ENCODE measurements at places on chromosomes 4 and X.

- no peak for DNase-seq
Measured at GRCh38 chr4:27911047-27911446, 1050.4 kb downstream of the STIM2 start.

GRCh38 chrX:118345045-118345463 lies 852 bp upstream of the WDR44 start:
- DNase-seq: no peak

- no peak for DNase-seq
Measured at GRCh38 chr4:94507708-94508107, 56.0 kb downstream of the PDLIM5 start.

- DNase-seq: no peak
Measured at GRCh38 chr4:40811956-40812355, 62.2 kb downstream of the NSUN7 start.

DNA sequence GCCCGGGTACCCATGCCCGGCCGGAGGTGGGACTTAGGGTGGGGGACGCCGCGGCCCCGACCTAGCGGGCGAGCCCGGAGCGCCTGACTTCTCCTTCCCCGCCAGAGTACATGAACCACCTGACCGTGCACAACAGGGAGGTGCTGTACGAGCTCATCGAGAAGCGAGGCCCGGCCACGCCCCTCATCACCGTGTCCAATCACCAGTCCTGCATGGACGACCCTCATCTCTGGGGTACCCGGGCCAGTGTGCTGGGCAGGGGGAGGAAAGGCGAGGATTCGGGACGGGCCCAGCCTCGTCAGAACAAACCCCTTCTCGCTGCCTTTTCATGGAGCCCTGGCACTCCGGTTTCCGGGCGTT lies 622 bp downstream of the TAFAZZIN start:
- no peak for DNase-seq

- no peak for DNase-seq
Measured at GRCh38 chr4:139806929-139807328, 141.3 kb downstream of the MGST2 start.

GRCh38 chrX:55074851-55075467 lies at the start of gene PAGE2B:
Gene PAGE2B (plus strand): TSS chrX:55075030. CDS start chrX:55076042, 1,012 bp downstream.
- DNase-seq: no peak

- no peak for DNase-seq
Measured at GRCh38 chrX:43175434-43175833, 397.5 kb upstream of the PPP1R2C start.

DNA sequence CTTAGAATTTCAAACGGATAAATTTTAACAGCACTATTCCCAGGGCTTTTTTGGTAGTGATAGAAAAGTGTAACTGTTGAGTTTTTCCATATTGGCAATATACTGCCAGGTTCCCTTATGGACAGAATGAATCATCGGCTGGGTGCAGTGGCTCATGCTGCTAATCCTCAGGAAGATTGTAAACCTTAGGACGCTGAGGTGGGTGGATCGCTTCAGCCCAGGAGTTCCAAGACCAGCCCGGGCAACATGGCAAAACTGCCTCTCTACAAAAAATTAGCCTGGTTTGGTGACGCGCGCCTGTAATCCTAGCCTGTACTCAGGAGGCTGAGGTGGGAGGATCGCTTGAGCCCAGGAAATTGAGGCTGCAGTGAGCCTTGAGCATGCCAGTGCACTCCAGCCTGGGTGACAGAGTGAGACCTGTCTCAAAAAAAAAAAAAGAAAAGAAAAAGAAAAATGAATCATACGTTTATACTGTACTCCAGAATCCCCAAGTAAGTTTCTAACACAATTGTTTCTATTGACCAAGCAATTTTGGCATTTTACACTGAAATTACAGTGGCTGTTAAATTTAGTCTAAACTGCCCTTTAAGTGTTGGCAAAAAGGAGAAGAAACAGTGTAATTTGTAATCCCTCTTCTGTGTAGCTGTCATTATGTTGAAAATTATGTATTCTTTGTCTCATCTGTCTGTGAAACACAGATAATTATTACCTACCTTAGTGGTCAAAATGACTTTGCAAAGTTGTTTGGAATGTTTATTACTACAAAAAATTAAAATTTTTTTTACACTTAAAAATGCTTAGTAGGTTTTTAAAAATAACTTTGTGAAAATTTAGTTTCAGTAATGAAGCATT lies 1.8 kb downstream of the SLC30A9 start:
- DNase-seq: no peak

GRCh38 chrX:38515291-38515690 lies 46.1 kb upstream of the TSPAN7 start:
- no peak for DNase-seq

GRCh38 chrX:82589410-82589809 lies 918.7 kb upstream of the POU3F4 start:
- DNase-seq: no peak

- no peak for DNase-seq
Measured at GRCh38 chrX:120305531-120306141, 5.6 kb downstream of the TMEM255A start.

DNA sequence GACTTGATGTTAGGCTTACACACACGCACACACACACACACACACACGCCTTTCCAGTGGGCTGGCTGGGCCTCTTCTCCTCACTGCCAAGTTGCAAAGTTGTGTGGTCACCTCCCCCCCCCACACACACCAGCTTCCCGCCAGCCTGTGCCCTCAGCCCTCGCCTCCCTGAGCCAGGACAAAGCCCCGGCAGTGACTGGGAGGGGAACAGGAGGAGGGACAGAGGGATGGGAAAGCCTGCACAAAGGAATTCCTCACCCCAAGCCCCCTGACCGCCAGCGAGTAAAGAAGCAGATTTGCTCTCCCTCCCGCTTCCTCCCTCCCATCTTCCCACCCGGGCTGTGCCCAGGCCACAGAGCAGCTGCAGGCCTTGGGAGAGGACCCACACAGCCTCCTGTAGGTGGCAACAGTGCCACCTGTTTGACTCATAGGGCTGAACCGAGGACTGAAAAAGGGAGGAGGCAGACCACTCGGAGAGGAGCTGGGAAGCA lies at the start of gene GDPD2:
GDPD2 (plus strand) TSS at position 464 of the 491 bp plus-strand sequence. CDS start 1,671 bp downstream, outside the sequence.
- no peak for DNase-seq

DNA sequence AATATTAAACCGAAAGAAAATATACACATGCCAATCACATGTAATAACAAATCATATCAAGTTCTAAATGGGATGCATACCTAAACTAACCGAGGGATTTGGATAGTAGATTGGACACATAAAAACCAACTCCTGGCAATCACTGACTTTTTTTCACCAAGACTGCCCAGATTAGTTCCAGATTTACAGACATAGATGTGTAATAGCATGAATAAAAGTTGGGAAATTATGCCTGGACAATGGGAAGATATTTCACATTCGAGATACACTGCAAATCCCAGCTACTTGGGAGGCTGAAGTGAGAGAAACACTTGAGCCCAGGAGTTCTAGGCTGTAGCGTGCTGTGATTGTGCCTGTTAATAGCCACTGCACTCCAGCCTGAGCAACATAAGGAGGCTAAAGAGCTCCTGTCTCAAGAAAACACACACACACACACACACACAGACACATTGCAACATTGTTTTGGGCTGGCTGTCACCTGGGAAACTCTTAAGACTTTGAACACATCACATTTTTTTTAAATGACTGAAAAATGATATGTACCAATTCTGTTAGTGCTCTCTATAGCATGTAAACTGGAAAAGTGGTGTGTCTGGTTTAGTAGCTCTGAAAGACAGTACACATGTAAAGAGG lies 5.7 kb downstream of the RAB40A start:
- no peak for DNase-seq

DNA sequence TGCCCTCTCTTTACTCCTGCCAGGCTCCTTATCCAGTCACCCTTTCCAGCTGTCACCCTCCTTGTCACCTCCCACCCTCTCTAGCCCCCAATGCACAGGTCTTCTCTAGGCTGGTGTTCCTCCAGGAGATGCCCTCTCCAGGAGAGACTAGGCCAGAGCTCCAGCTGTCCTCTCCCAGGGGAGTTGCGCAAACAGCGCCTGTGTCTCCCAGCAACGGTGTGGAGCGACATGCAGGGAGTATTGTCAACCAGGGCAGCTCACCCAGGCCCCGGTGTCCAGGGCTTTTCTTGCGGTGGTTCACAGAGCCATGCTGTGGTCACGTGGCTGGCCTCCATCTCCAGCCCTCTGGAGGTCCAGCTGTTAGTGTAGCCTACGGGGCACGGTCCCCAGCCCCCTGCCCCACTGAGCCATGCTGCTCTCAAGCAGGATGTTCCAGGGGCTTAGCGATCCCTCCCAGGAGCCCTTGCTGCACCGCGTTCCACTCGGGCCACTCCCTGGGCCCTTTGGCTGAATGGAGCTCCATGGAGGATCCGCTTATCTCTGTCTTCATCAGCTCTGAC lies 34.8 kb downstream of the CCNQ start:
- DNase-seq: no peak

DNA sequence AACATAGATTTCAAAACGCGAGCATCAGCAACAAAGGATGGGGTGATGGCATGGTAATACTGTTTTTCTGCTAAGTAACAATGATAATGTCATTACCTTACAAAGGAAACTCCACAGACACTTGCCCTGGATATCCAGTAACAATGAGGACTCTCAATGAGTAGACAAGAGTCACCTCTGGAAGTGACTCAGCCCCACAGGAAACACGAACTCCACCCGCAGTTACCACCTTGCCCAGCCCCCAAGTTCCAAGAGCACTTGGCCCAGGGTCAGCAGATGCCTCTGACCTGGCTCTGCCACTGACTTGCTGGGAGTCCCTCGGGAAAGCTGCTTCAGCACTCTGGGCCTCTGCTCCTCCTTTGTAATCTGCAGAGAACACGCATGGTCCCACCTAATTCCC lies 110.3 kb upstream of the MAP3K15 start:
- DNase-seq: peak; percentile 18

DNA sequence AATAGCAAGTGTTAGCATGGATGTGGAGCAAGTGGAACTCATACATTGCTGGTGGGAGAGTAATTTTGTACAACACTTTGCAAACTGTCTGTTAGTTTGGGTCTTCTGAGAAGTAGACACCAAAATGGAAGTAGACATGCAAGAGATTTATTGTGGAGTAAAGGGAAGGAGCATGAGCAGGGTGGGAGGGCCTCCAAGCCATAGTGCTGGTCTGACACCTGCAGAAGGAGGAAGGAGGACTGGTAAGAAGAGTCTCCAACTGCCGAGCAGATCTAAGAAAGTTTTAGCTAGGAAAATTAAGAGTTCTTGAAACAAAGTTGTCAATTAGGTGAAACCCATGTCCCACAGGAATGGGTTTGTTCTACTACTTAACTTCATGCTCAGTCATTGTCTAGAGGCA lies 64.0 kb upstream of the DDIT4L start:
- DNase-seq: no peak

DNA sequence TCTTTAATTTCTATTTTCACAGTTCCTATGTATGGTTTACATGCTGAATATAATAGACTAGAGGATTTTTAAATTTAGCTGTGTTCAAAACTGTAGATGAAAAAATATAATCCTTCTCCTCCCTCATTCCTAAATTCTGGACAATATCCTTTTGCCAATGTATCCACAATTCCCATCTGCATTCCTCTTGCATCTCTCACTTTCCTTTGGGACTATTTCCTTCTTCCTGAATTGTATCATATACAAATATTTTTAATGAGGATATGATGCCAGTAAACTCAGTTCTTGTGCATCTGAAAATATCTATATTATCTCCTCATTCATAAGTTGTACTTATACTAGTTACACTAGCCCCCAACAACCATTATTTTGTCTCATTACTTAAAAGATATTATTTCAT lies 46.7 kb downstream of the DDX60L start:
- DNase-seq: no peak

GRCh38 chrX:123036401-123036800 lies 147.7 kb upstream of the GRIA3 start:
- no peak for DNase-seq

GRCh38 chrX:122913134-122913533 lies 270.9 kb upstream of the GRIA3 start:
- DNase-seq: no peak

DNA sequence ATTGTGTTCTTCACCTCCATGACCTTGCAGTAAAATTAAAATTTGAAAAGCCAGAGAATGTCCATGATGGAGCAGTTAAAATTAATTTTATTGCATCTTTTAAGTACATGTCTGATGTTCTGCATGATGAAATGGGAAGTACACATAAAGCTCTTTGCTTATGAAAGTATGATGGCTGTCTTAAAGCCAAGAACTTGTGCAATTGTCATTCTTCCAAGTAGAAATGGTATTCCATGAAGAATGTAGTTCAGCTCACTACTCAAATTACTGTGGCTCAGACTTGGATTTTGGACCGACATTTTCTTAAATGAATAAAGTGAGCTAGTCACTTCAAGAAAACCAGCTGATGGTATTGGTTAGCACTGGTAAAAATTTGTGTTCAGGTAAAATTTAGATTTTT lies 161.7 kb upstream of the CXCL13 start:
- no peak for DNase-seq

DNA sequence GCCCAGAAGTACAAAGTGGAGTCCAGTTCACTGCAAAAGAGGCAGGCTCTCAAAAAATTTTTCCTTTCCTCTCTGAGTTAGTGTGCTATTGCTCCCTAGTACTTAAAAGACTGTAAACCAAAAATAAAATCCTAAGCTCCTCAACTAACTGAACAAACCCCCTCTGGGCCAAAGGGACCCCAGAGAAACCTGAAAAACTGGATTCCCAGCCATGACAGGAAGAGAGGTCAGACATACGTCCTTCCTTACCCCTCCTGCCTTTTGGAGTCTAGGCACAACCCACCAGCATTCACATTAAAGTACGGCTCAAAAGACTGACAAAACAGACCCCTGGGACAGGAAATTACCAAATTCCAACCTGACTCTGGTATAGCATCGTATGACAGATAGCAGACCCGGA lies 957.9 kb upstream of the PRKX start:
- no peak for DNase-seq

DNA sequence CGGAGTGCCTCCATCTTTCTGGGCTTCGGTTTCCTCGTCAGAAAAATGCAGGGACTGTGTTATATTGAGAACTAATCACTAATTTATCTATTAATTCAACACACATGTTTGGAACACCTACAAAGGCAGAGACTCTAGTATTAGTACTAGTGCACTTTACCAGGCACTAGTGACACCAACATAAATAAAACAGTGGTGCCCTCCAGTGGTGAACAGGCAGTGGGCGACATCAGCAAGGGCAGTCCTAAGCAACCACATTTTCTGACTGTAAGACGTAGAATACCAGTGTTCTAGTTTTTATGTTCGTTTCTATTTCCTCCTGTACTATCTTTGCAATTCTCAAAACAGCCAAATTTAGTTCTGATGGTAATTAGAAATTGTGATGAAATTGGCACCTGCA lies 69.1 kb upstream of the UCP1 start:
- DNase-seq: no peak
